ENCODE measurements at places on chromosomes 4 and X.

GRCh38 chr4:2450394-2451035 lies 18.4 kb upstream of the RNF4 start:
- no peak for DNase-seq

- no peak for DNase-seq
Observed at GRCh38 chrX:725971-726370, 95.4 kb downstream of the SHOX start.

- DNase-seq = no peak
Observed at GRCh38 chrX:103362474-103362873, 6.2 kb downstream of the TCEAL9 start.

DNA sequence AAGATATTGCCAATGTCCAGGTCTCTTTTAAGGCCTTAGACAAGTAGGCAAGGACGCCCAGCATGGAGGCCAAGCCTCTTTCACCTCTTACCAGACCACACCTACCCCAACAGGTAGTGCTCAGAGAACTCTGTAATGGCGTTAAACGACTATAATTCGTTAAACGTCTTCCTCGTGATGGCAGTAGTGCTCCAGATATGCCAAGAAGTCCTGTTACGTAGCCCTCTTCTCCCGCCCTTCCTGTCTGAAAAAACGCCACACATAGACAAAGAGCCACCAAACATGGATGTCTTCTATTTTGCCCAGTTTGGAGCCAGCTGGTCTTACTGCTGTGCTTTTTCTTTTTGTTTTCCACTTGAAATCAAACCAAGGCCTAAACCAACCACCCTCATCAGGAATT lies 190.7 kb downstream of the OR13H1 start:
- no peak for DNase-seq

DNA sequence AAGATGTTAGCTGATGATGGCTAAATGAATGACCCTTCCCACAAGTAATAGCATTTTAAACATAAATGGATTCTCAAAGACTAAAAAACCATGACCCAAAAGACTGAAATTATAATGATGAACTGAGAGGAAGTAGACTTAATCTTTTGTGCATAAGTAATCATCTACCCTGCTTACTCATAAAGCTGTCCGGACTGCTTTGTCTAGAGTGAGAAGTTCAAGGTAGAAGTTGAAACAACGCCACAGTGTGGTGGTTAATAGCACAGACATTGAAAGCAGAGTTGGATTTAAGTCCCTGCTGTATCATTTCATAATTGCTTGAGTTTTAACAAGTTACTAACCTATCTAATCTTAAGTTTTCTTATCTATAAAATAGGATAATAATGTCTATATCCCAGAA lies 346.6 kb downstream of the CENPC start:
- DNase-seq = peak; percentile 77

- no peak for DNase-seq
Observed at GRCh38 chr4:80171656-80172055, 25.6 kb upstream of the PRDM8 start.

DNA sequence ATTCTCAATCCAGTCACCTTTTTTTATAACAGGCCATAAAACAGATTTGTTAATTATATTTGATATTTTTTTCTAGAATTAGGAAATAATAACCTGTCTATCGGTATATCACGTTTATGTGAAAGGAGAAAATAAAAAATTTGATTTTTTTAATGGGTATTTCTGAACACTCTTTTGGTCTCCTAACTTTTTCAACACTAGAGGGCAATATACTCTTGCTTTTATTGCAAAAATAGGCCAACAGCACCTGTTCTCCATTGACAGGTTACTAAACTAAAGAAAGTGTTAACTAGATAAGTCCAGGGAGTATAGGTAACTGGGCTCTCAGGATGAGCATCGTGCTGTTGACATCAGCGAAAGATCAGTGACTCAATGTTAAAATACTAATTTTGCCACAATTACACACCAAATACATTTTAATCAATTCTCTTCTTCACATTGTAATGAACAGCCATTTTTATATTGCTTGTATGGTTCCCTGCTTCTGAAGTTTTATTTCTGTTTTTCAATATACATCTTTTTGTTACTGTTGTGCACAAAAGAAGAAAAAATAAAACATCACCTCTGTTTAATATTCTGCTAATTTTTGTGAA lies 22.8 kb downstream of the NDST4 start:
- DNase-seq = peak; percentile 49

DNA sequence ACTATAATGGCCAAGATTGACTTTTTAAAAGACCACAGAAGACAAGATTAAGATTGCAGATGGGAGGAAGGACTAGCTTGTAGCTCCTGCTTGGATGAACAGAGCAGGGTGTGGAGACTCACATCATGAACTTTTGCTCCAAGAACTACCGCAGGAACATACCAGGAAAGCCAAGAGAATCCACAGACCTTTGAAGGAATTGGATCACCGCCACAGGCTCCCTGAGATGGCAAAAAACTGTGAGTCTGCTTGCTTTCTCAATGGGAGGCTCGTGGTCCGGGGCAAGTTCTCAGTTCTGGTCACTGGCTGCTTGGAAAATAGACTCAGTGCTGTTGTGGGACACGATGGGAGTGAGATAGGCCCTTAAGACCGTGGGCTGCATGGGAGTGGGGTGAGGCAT lies 276.6 kb downstream of the CCSER1 start:
- DNase-seq = no peak

DNA sequence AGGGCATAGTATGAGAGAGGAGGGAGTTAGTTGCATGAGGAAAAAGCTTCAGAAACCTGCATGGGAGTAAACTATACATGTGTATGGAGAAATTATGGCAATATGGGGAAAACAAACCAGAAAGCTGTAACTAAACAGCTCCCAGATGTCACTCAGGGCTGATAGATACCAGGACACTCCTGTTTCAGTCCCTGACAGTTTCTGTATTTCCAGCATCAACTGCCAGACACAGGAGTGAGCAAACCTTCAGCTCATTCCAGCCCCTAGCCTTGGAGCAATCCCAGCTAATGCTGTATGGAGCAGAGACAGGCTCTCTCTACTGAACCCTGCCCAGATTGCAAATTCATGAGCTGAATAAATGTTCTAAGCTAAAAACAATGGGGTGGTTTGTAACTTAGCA lies 382.9 kb upstream of the MAGEB18 start:
- no peak for DNase-seq

- DNase-seq = no peak
Observed at GRCh38 chr4:123484291-123484926, 87.8 kb downstream of the SPRY1 start.

GRCh38 chr4:105147016-105147552 lies 408 bp downstream of the TET2 start:
- DNase-seq = no peak

DNA sequence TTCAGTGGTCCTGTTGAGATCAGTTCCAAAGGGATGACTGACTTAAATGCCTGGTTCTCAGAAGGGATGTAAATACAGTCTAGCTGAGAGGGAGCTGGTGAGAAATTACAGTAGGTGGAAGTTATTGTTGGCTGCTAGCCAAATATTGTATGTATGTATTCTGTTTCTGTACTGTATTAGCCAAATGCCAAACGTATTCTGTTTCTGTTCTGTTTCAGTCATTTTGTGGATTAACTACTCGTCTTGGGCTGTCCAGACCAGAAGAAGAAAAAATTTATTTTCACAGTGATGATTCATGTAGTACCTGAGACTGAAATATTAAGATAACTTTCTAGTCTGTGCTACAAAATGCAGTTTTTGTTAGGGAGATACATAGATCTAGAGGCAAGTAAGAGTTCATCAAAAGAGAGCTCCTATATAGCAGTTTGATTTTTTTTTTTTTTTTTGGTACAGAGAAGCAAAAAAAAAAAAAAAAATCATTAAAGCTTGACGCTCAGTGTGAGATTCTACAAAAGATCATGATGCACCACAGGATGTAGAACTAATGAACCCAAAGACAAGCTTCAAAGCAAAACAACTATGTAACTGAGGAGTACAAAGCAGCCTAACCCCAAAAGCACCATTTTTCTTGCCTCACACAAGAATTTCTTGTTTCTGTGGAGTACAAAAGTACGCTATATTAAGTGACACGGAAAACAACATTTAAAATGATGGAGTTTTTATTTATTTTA lies 54.8 kb downstream of the CASP6 start:
- DNase-seq = peak; percentile 1

Data from NCI-H446 (cell line).